ENCODE measurements at places on chromosomes 12 and 14.
A peak's percentile ranks its signal among the peaks of the same experiment; 100 is the strongest.

DNA sequence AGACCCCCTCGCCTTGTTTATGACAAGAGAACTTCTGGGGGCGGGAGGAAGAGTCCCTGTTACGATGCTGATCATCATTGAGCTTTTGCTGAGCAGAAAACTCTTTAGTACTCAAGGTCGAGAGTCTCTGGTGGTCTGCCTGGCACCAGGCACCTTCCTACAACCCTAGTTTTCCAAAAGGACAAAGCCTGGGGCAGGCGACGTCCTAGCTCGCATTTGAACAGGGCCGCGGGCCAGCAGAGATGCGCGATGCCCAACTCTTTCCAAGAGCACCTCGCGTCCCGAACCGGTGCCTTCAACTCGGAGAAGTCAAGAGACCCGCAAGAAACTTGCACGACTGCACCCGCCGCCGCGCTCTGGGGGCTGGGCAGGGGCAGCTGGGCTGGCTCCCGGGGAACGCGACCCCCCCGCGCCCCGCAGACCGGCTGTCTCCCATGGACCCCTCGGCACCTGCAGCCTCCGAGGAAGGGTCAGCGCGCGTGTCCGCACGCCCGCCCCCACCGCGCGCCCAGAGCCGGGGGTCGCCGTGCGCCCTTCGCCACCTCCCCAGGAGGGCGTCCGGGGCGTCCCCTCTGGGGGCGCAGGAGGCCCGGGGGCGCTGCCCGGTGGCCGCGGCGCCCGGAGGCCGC, 377 bp upstream of the BCL7A start:
- no peak for DNase-seq

DNA sequence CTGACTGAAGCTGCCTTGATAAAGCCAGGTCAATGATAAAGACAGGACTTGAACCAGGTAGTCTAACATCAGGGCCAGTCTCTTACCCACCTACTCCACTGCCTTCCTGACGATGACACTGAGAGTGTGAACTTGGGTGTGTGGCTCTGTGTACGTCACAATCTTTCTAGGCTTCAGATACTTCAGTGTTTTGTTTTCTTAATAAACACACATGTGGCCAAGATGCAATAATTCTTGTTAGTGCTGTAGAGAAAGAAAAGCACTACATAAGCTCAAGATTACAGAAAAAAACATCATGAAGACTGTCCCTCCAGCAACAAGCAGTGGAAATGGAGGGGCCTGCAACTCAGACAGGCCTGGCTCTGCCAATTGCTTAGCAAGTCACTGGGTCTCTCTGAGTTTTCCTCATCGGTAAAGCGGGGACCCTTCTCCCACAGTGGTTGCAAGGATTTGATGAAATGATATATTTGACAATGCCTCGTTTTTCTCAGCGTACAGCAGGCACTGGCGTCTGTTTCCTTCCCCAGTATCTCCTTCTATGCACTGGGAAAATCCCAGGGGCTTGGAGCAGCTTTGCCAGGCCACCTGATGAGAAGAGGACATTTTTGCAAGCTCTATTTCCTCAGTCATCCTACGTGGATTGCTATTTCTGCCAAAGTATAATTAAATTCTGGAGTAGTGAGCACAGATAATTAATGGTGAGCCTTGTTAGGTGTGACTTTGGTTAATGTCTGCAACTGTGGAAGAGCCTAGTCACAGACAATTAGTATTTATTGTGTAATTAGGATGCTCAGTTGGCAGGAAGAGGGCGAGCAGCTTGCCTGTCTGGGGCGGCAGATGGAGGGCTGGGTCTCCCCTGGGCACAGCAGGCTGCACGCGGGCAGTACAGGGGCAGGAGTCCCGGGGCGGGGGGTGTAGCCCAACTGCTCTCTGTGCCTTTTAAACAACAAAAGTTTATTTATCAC, 55.8 kb upstream of the CHGA start:
- DNase-seq: no peak

DNA sequence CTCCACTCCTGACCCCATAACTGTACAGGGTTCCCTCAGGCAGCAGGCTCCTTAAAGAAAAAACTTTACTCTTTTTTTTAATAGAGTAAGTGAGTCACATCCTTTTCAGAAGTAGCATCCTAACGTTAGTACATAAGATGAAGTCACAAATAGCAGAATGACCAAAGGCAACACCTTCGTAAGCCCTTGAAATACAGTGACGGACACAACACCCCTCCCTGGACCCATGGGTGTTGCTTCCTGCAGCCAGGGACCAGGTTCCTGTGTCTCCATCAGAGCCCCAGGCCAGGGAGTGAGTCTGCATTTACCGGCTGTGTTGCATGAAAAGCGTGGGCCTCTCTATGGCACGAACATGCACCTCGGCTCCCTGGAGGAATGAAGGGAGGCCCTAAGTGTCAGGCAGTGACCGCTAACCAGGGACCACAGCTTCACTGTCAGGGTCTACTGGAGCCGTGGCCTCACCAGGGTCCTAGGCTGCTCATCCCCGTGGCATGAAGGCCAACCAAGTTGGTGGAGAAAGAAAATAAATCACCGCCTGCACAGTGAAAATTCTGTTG, 340.0 kb upstream of the SFSWAP start:
- DNase-seq: no peak

GRCh38 chr12:99906786-99907579, 77.8 kb downstream of the ANKS1B start:
- DNase-seq: no peak

DNA sequence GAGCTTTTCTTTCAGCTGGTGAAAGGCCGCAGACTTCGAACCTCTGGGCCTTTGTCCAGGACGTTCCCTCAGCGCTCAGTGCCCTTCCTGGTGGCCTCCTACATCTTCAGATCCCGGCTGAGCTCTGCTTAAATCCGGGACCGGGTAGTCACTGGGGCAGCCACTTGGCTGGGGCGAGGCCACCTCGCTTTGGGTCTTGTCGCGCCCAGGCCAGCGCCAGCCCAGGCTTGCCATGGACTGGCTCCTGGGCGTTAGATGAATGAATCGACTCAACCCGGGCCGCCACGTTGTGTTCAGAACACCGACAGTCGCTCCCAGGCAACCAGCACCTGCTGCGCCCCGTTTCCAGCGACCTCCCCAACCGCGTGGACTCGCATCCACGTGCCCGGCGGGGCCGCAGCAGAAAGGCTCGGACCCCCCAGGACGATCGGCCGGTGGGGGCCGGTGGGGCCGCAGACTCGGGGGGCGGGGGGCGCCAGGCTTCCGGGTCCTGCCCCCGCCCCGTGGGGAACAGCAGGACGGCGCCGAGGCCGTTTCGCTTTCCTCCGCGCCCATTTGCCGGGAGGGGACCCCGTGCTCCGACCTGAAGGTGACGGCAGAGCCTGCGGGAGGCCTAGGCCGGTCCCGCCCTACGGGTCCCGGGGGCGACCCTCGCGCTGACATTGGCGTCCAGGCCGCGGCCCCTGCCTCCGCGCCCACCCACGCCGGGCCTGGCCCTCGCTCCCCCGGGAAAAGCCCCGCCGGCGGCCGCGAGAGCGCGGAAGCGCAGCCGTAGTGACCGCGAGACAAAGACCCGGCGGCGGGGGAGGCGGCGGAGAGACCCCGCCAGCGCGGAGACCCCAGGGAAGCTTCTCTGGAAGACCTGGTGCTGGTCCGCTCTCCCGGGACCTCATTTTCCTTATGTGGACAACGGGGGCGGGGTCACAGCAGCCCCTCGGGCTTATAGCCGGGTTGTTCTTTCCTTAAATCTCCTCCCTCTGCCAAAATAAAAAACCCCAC, 37.3 kb upstream of the RCOR1 start:
- peak; percentile 31 for DNase-seq

- DNase-seq: no peak
Measured at GRCh38 chr12:13171921-13172859, 24.3 kb upstream of the EMP1 start.

GRCh38 chr14:30966415-30967363, 58.8 kb upstream of the AP4S1 start:
- no peak for DNase-seq
